Small intestine (tissue), 16 donors: ENCODE measurements at places on chromosomes 12 and 14. TPM values are rescaled to one million over a fixed set of nuclear protein-coding genes. Genes with fewer than 3 reads are reported as not detected.

- H3K27ac ChIP-seq, result no peak overlapping the region
- no peak for DNase-seq
- H3K27me3 ChIP-seq, result no peaks in the 10 kb centered on the region
- H3K36me3 ChIP-seq, result no peaks in the 10 kb centered on the region
Measured at GRCh38 chr12:38110026-38110699, 206.4 kb upstream of the ALG10B start.

The NKX2-1 gene
- not detected for polyA plus RNA-seq

GRCh38 chr12:15234508-15234907 lies 13.3 kb upstream of the RERG start:
- H3K27me3 ChIP-seq, result no peaks in the 10 kb centered on the region
- no peaks in the 10 kb centered on the region for H3K36me3 ChIP-seq
- H3K27ac ChIP-seq, result no peak overlapping the region

- H3K4me1 ChIP-seq, result no peaks in the 10 kb centered on the region
- no peak overlapping the region for H3K27ac ChIP-seq
- H3K27me3 ChIP-seq, result no peaks in the 10 kb centered on the region
- DNase-seq, result no peak
- no peaks in the 10 kb centered on the region for H3K36me3 ChIP-seq
Measured at GRCh38 chr14:73616831-73617230, 4.5 kb downstream of the ACOT6 start.

The DHH gene
- 2.3 TPM for polyA plus RNA-seq

- no peak for DNase-seq
- no peak overlapping the region for H3K27ac ChIP-seq
- no peaks in the 10 kb centered on the region for H3K27me3 ChIP-seq
- H3K4me3 ChIP-seq, result no peak overlapping the region
Measured at GRCh38 chr12:80895240-80895639, 42.5 kb downstream of the LIN7A start.

- peak; percentile 56 for DNase-seq
- H3K27me3 ChIP-seq, result no peaks in the 10 kb centered on the region
- peaks cover 8% of the 10 kb centered on the region for H3K4me1 ChIP-seq
Measured at GRCh38 chr12:64682572-64683277, 72.4 kb downstream of the RASSF3 start.

DNA sequence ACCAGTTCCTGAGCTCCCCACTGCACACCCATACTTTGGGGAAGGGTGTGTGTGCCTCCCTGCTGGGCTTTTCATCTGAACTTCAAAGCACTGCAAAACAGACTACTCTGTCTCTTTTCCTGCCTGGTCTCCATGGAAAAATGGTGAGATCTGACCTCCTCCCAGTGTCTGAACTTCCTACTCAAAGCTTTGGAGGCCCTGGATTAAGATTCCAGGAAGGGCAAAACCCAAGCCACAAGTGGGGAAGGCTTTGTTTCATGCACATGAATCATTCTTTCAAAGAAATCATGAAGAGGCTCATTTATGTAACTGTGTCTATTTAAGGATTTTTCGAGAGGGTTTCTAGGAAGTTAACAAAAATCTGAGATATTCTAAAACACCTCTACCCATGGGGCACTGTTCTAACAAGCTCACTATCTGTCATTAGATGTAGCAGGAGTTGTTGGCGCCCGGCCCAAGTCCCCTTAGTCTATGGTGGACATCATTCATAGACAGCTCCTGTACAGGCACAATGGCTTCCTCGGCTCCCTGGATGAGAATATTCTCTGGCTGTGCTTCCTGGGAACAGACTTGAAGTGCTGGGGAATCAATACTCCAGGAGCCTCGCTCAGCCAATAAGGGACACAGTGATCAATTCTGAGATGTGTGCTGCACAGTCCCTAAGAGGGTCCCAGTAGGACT lies 224.0 kb downstream of the KTN1 start:
- H3K4me3 ChIP-seq, result no peak overlapping the region
- H3K27me3 ChIP-seq, result no peaks in the 10 kb centered on the region
- no peaks in the 10 kb centered on the region for H3K36me3 ChIP-seq
- no peak for DNase-seq

The KRT81 gene
- polyA plus RNA-seq, result not detected

The CCDC196 gene
- polyA plus RNA-seq, result 0.03 TPM

DNA sequence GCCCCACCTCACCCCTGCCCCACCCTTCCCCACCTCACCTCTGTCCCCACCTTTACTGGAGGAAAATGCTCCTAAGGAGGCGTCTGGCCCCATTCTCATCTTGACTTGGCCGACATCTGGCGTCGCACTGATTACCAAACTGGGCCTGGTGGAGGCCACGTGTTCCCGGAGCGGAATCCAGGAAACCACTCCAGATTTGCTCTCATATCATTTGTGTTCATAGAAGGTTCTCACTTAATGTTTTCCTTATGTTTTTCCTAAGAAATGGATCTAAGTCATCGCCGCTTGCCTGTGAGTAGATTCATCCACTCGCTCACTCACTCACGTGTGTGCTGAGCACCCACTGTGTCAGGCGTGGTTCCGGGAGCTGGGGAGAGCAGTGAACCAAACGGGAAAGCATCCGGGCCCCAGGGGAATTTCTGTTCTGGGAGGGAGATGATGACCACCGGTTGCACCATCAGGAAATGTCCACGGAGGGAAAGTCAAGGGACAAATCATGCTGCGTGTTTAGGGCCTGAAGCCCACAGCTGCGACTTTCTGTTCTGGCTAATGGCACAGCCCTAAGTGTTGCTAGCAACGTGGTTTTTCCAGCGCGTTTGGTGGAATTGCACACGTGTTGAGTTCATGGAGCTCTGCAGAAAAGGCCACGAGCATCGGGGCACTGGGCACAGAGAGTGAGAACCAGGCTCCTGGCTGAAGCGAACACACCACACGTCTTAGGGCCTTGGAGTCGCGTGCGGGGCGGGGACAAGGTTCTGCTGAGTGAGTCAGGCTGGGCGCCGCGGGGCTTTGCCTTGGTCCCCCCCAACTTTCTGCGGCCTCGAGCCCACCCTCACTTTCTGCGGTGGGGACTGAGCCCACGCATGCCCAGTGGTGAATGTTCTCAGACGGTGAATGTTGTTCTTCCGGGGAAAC lies 57.7 kb downstream of the ADGRD1 start:
- no peaks in the 10 kb centered on the region for H3K4me1 ChIP-seq
- H3K4me3 ChIP-seq, result no peak overlapping the region
- DNase-seq, result no peak
- H3K27me3 ChIP-seq, result no peaks in the 10 kb centered on the region

DNA sequence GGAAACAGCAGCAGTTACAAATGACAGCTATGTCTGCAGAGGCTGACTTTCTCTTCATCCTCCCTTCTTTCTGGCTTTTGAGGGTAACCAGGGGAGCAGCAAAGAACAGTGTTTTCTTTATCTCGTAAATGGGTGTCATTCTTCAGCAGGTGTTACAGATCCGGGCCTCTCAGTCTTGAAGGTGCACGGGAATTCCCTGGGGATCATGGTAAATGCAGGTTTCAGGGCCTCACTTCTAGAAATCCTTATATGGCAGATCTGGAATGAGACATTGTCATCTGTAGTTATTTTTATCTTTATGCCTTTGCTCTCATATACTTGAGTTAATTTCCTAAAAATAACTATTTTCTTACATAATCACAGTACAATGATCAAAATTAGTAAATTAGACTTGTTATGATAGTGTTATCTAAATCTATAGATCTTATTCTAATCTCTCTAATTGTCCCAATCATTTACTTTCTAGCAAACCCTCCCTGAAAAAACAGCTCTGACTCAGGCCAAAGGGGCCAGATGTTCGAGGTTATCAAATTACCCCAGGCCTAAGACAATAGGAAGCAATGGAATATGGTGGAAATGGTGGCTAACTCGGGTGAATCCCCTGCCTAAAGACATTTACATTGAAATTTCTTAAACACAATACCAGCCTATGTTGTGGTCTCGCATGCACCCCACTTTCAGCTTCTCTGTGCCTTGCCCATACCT lies 145.0 kb downstream of the CAND1 start:
- no peaks in the 10 kb centered on the region for H3K27me3 ChIP-seq
- H3K4me1 ChIP-seq, result peaks cover 3% of the 10 kb centered on the region
- peak overlapping the region; percentile 43 for H3K27ac ChIP-seq
- H3K4me3 ChIP-seq, result no peak overlapping the region
- no peak for DNase-seq

The CKAP4 gene
- 33.2 TPM for polyA plus RNA-seq

The OR6C2 gene
- not detected for polyA plus RNA-seq

GRCh38 chr12:46946137-46946536 lies 120.3 kb upstream of the SLC38A4 start:
- no peak overlapping the region for H3K4me3 ChIP-seq
- H3K36me3 ChIP-seq, result no peaks in the 10 kb centered on the region
- H3K27ac ChIP-seq, result no peak overlapping the region
- no peaks in the 10 kb centered on the region for H3K4me1 ChIP-seq

- H3K27me3 ChIP-seq, result no peaks in the 10 kb centered on the region
- H3K4me1 ChIP-seq, result no peaks in the 10 kb centered on the region
- peak overlapping the region; percentile 40 for H3K27ac ChIP-seq
- no peak overlapping the region for H3K4me3 ChIP-seq
- no peaks in the 10 kb centered on the region for H3K36me3 ChIP-seq
Measured at GRCh38 chr12:64796205-64796845, 28.1 kb upstream of the TBC1D30 start.

The TAS2R20 gene
- 0.15 TPM for polyA plus RNA-seq

The EMC9 gene
- polyA plus RNA-seq, result 34.2 TPM

- H3K4me1 ChIP-seq, result no peaks in the 10 kb centered on the region
- no peaks in the 10 kb centered on the region for H3K36me3 ChIP-seq
- H3K4me3 ChIP-seq, result no peak overlapping the region
- H3K27me3 ChIP-seq, result no peaks in the 10 kb centered on the region
Measured at GRCh38 chr12:68013181-68013580, 23.9 kb downstream of the IFNG-AS1 start.

The GPRC5A gene
- polyA plus RNA-seq, result 15.8 TPM

DNA sequence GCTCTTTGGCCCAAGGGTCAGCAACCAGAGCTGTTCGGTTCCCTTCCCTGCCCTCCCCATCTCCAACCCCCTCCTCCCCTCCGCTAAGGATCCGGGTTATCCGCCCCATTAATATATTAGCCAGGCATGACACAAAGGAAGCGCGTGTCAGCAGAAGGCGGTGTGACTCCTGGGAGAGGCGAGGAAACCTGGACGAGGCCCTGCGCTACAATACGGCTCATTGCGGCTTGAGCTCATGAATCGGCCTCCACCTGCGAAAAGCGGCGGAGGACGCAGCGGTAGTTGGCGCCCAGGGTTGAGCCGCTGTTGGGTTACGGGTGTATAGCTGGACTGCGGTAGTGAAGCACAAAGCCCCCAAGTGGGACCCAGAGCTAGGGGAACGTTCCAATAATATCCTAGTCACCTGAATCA lies 9.9 kb downstream of the FOXA1 start:
- no peak for DNase-seq
- H3K27me3 ChIP-seq, result peaks cover 26% of the 10 kb centered on the region
- H3K4me1 ChIP-seq, result peaks cover 14% of the 10 kb centered on the region

The DIO2 gene
- polyA plus RNA-seq, result 0.07 TPM

- H3K4me3 ChIP-seq, result no peak overlapping the region
- no peaks in the 10 kb centered on the region for H3K4me1 ChIP-seq
- H3K27ac ChIP-seq, result no peak overlapping the region
- peak; percentile 15 for DNase-seq
- no peaks in the 10 kb centered on the region for H3K27me3 ChIP-seq
- H3K36me3 ChIP-seq, result no peaks in the 10 kb centered on the region
Measured at GRCh38 chr12:90027889-90028634, 319.4 kb upstream of the ATP2B1 start.

DNA sequence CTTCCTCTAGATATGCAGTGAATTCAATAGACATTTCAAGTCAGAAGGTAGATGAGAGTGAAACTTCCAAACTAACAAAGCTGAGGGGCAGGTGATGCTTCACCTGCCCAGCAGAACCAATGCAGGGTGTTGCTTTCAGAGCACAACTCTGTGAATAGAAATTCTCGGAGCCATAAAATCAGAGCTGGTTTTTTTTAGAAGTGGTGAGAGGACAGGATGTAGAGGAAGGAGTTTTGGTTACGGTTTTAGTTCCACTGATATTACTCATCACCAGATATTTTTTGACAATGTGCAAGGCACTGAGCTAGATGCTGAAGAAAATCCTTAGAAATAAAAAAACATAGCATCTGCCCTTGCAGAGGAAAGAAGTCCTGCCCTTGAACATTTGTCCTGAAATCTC lies 62.2 kb downstream of the BMP4 start:
- peaks cover 2% of the 10 kb centered on the region for H3K4me1 ChIP-seq
- no peaks in the 10 kb centered on the region for H3K36me3 ChIP-seq
- H3K4me3 ChIP-seq, result no peak overlapping the region
- no peak for DNase-seq
- no peak overlapping the region for H3K27ac ChIP-seq

The TMEM52B gene
- 0.25 TPM for polyA plus RNA-seq
